Activated T-cell treated with anti-CD3 and anti-CD28 coated beads, Interleukin-2, amount 50 U/mL, for 24 hours (primary cell): ENCODE measurements at places on chromosomes 2 and 18.

DNA sequence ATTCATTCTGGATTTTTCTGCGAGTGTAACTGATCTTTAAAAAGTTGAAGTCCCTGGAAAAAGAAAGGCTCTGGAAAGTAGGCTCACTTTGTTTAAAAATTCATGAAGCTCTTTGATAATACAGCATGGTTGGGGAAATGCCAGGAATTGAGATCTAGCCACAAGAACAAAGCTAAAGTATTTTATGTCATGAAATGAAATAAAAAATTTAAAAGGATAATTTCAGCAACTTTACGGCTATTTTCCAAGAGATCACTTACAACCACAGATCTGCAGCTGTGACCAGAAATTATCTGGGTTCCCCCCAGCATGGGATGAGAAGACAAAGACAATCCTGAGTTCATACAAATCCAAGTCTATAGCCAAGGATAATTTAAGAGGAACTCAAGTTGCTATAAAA is 25.3 kb upstream of the RFX8 start:
- DNase-seq: no peak

DNA sequence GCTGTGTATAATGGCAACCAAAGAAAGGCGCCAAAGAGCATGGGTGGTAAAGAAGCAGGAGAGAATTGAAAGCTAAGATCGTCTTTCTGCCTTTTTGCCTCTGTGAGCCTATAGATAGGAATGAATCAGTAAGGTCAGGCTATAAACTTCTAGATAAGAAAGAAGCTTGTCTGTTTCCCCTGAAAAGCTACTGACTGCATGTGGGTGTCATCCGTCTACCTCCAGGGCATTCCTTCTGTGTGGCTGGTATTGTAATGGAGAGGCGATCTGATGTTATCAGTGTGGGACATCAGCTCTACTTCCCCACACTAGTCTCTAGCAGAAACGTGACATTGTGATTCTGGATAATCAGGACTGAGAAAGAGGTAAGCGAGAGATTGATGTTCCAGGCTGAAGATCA is 63.4 kb upstream of the PLA2R1 start:
- no peak for DNase-seq

DNA sequence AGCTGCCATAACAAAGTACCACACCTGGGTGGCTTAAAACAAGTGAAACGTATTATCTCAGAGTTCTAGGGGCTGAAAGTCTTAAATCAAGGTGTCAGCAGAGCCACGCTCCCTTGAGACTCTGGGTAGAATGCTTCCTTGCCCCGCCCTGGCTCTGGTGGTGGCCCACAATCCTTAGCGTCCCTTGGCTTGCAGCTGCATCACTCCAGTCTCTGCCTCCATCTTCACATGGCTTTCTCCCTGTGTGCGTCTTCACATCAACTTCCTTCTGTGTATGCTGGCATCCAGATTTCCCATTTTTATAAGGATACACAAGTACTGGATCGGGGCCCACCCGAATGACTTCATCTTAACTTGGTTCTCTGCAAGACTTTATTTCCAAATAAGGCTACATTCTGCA is 62.5 kb downstream of the MRO start:
- DNase-seq: no peak

DNA sequence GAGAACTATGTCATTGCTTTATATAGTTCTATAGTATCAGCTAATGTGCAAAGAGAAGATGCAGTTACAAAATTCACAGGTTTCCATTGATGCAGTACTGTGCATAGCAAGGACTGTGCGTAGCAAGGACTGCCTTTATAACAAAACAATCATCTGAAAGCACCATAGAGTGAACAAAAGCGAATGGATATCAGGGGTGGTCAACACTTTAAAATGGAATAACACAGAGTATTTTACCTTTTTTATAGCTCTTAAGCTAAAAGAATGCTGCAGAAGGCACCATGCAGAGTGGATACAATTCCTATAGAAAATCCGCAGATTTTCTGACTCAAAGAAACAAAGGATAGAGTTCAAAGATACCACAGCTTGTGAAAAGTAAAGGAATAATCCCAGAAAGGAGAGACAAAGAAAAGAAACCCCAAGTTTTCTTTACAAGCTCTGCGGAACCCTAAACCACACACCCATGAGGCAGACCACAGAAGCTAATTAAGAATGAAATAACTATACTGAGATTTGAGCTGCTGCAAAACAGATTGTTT is 229.9 kb upstream of the DTNA start:
- DNase-seq: no peak

GRCh38 chr18:43322132-43322531 is 44.8 kb upstream of the SYT4 start:
- DNase-seq: no peak

DNA sequence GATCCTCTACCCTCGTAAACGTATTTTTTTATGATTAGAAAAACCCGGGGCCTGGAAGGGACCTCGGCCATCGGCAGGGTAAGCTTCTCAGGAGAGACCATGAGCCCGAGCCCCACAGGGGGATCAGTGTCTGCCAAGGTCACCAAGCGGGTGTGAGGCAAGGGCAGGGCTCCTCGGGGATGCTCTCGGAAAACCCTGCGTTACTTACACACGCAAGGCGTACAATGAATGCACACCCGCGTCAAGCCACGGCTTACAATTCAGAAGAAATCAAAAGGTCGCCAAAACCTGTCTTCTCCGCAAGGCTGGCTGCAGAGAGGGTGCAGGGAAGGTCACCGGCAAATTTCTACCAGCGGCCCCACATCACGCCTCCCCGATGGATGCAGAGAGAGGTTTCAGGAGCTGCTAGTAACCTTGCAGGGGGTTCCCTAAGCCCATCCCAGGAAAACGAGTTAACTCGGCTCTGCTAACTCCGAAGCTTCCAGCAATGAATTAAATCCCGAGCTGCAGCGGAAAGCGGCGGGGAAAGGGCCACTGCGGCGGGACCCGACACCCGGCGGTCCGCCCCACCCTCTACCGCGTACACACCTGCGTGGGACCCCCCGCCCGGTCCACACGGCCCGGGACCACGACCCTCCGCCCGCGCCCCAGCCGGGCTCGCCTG is 638 bp downstream of the ST3GAL5 start:
- DNase-seq: peak; percentile 69

- DNase-seq: no peak
Measured at GRCh38 chr2:71716697-71717624, 263.6 kb downstream of the DYSF start.

DNA sequence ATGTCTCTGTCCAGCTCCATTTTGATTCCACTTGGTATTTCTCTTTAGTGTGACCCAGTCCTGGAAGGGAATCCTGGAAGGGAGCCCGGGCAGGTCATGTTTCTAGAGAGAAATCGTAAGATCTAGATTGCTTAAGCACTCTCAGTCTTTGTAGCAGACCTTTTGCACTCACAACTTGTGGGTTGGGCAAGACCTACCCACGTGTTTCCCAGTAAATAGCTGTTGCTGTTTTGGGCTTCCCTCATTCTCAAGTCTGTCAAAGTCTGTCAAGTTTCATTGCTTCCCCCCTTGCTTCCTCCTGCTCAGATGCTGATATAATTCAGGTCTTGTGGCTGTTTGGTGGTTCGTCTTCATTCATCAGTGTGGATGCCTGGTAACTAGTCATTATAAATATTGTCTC is 17.4 kb upstream of the NEMP2 start:
- no peak for DNase-seq

DNA sequence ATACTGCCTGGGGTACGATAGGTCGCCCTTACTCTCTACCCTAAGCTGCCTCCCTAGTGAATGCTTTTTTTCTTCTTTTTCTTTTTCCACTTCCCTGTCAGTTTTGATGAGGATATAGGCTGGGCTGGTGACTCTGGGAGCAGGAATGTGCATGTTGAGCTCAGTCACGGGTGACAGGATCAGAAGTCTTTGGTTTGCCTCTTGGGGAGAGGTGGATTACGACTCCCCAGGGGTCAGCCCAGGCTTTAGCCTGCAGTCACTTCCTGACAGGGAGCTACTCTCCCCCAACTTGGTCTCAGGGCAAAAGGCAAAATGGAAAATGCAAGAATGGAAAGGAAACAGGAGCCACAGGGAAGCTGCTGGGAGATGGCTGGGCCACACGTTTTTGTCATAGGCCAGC is 57.3 kb downstream of the THNSL2 start:
- no peak for DNase-seq

DNA sequence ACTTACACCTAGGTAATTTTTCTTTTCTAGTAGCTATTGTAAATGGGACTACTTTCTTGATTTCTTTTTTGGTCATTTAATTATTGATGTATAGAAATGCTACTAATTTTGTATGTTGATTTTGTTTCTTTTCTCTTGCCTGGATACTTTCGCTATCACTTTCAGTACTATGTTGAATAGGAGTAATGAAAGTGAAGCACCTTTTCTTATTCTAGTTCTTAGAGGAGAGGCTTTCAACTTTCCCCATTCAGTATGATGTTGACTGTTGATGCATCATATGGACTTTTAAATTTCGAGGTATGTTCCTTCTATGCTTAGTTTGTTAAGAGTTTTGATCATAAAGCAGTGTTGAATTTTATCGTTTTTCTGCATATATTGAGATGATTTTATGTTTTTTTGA is 142.5 kb downstream of the CDH19 start:
- DNase-seq: no peak

DNA sequence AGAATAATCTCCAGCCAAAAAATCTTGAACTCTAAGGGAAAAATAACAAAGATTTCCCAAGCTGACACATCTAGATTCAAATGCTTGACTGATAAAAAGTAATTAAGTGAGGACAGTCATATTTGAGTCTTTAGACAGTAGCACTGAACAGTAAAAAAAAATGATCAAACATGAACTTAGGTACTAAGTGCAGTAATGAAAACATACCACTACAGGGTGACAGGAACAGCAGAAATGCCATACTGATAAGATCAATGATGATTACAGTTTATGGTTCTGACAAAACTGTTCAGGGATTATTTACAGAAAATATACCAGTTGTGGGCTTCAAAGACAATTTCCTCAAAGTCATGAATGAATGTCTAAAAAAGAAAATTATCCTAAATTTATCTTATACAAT is 80.3 kb downstream of the OSBPL1A start:
- DNase-seq: no peak

GRCh38 chr2:223180463-223180862 is 128.5 kb downstream of the KCNE4 start:
- DNase-seq: no peak

GRCh38 chr2:199223791-199224190 is 233.9 kb downstream of the SATB2 start:
- DNase-seq: no peak

DNA sequence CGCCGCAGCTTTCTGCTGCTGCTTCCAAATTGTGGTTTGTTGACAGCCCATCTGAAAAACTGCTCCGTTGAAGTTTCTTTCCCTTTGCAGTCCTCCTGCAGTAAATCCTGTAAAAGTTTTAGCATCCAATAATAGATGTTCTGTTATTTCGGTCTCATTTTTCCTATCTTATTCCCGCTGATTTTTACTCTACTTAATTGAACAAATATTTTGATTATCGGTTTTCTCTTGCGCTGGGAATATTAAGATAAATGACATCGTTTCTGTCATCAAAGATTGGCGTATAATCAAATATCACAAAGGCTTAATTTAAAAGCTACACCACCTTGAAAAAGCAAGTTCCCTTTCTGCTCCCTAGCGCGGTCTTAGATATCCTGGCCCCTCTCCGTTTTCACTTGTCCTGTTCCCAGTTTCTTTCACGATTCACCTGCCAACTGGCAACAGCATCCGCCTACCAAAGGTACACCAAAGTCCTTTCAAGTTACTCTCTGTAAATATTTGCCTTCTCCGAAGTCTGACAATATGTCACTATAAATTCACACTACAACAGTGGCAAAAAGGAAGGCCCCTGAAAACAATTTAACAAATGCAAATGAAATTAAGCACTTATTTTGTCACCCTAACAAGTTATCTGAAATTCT is 1.0 kb upstream of the STRN start:
- DNase-seq: no peak

GRCh38 chr2:101486258-101486701 is 11.4 kb upstream of the RFX8 start:
- DNase-seq: no peak

DNA sequence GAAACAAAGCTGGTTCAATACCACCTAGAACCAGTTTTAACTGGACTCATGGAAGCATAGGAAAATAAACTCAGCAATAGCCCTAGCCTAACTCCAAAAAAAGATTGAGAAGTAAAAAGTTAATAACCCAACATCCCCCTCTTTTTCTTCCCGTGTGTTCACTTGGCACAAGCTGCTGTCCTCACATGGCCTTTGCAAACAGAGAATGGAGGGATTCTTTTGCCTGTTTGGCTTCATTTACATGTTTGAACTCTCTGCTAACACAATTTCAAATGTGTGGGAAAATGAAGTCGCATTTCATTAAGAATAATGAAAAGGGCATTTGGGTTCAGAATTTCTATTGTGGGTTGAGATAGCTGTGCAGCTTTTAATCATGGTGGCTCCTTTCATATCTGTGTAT is 589.2 kb upstream of the LRRTM1 start:
- DNase-seq: no peak

GRCh38 chr18:28108254-28108653 is 68.7 kb downstream of the CDH2 start:
- DNase-seq: no peak

- no peak for DNase-seq
Measured at GRCh38 chr2:110858135-110858725, 125.9 kb downstream of the ACOXL start.

DNA sequence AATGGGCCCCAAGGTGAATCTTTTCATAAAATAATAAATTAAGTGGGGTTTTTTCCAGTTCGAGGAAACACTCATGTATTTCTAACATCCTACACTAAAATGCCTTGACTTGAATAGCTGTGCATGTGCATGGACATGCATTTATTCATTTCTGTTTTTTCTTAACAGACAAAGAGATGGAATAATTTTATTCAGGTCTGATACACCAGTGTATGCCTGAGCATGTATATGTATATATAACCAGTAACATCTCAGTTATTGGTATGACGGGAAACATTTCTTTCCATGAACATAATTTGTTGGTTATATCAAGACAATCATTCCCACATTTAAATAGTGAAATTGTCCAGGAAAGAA is 468.7 kb upstream of the TNP1 start:
- DNase-seq: no peak

GRCh38 chr2:65129286-65129825 is 550 bp downstream of the RAB1A start:
- DNase-seq: no peak

GRCh38 chr2:208046686-208047085 is 21.4 kb upstream of the PLEKHM3 start:
- no peak for DNase-seq

DNA sequence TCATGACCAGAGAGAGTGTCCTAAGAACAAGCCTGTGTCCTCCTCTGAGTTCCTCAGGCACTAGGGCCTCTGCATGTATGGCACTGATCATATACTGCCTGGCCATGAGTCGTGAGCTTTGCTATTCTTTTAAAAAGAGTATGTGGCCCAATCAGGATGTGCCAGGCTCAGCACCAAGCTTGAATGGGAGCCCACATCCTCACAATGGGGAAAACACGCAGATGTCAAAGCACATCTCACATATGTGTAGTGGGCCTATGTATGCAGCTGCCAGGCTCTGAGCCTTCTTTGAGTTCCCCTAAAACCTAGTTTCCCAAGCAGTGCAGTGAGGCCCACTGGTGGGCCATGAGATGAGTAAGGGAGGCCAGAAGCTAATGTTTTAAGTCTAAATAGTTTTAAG is 69.9 kb upstream of the SLC1A4 start:
- no peak for DNase-seq
